Right lobe of liver (tissue), 6 donors: ENCODE measurements at places on chromosomes 11 and 22. TPM values are rescaled to one million over a fixed set of nuclear protein-coding genes. Genes with fewer than 3 reads are reported as not detected.
A peak's percentile ranks its signal among the peaks of the same experiment; 100 is the strongest.

DNA sequence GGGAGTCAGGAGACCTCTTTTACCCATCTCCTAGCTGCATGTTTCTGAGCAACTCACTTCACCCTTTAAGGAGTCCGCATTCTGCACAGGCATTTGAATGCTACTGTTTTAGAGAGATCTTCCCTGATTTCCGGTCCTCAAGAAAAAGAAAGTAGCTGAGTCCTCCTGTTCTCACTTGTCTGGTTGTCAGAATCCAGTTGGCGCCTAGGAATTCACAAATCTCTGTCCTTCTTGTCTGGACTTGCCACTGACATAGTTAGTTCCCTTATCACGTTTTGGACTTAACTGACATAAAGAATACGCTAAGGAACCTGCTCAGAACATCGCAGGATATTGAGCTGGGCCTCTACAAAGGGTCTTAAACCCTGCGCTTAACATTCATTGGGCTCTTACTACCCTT lies 61.3 kb upstream of the OR5P2 start:
- no peaks in the 10 kb centered on the region for H3K27me3 ChIP-seq
- no peak for DNase-seq
- no peaks in the 10 kb centered on the region for H3K36me3 ChIP-seq
- no peaks in the 10 kb centered on the region for H3K4me1 ChIP-seq
- no peak overlapping the region for H3K4me3 ChIP-seq
- H3K27ac ChIP-seq, result no peak overlapping the region

GRCh38 chr22:35852076-35852475 lies 134.4 kb downstream of the APOL5 start:
- no peak overlapping the region for H3K4me3 ChIP-seq
- peaks cover 10% of the 10 kb centered on the region for H3K4me1 ChIP-seq
- DNase-seq, result no peak
- H3K27ac ChIP-seq, result no peak overlapping the region
- no peaks in the 10 kb centered on the region for H3K36me3 ChIP-seq
- no peaks in the 10 kb centered on the region for H3K27me3 ChIP-seq

DNA sequence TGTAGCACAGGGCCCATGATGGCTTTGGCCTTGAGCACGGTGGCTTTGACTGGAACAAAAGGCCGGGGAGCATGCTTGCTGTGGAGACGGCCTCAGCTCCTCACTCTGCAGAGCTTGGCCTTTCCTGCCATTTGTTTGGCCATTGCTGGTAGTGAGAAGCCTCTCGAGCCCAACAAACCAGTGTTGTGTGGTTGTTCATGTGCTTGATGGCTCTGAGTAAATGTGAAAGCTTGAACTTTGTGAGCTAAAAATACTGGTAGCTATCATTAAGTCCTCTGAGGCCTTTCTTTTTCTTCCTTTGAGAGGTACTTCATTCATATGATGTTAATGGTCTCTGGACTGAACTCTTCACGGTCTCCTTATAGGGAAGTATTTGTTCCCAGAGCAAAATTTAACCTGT lies 39.6 kb downstream of the NAT10 start:
- H3K27me3 ChIP-seq, result no peaks in the 10 kb centered on the region
- H3K27ac ChIP-seq, result no peak overlapping the region
- H3K4me3 ChIP-seq, result no peak overlapping the region
- no peaks in the 10 kb centered on the region for H3K4me1 ChIP-seq

The DDIAS gene
- total RNA-seq, result 3.1 TPM

DNA sequence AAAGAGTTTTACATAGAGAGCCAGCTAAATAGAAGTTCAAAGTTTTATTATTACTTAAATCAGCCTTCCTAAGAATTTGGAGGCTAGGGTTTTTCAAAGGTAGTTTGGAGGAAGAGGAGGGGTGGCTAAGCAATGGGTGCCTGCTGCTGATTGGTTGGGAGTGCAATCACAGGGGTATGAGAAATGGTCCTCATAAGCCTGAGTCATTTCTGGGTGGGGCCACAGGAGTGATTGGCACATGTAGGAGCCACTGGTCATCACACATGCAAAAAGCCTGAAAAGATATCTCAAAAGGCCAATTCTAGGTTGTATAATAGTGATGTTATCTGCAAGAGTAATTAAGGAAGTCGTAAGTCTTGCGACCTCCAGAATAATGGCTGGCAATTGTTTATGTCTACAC lies 12.9 kb downstream of the OR51L1 start:
- no peak for DNase-seq
- no peaks in the 10 kb centered on the region for H3K27me3 ChIP-seq
- no peaks in the 10 kb centered on the region for H3K36me3 ChIP-seq
- no peaks in the 10 kb centered on the region for H3K4me1 ChIP-seq
- no peak overlapping the region for H3K4me3 ChIP-seq
- H3K27ac ChIP-seq, result no peak overlapping the region

- no peaks in the 10 kb centered on the region for H3K27me3 ChIP-seq
- H3K4me1 ChIP-seq, result no peaks in the 10 kb centered on the region
- H3K27ac ChIP-seq, result no peak overlapping the region
- DNase-seq, result no peak
These were observed 40.2 kb downstream of the ZNF195 start for GRCh38 chr11:3338569-3339339.

- no peaks in the 10 kb centered on the region for H3K36me3 ChIP-seq
- DNase-seq, result no peak
- H3K27ac ChIP-seq, result no peak overlapping the region
- H3K27me3 ChIP-seq, result no peaks in the 10 kb centered on the region
- no peaks in the 10 kb centered on the region for H3K4me1 ChIP-seq
These were observed 55.5 kb downstream of the SIK3 start for GRCh38 chr11:117042689-117043088.

GRCh38 chr22:17827466-17827865 lies 53.2 kb upstream of the BID start:
- no peak overlapping the region for H3K27ac ChIP-seq
- H3K27me3 ChIP-seq, result no peaks in the 10 kb centered on the region
- H3K4me1 ChIP-seq, result peaks cover 21% of the 10 kb centered on the region
- H3K36me3 ChIP-seq, result no peaks in the 10 kb centered on the region
- no peak for DNase-seq

DNA sequence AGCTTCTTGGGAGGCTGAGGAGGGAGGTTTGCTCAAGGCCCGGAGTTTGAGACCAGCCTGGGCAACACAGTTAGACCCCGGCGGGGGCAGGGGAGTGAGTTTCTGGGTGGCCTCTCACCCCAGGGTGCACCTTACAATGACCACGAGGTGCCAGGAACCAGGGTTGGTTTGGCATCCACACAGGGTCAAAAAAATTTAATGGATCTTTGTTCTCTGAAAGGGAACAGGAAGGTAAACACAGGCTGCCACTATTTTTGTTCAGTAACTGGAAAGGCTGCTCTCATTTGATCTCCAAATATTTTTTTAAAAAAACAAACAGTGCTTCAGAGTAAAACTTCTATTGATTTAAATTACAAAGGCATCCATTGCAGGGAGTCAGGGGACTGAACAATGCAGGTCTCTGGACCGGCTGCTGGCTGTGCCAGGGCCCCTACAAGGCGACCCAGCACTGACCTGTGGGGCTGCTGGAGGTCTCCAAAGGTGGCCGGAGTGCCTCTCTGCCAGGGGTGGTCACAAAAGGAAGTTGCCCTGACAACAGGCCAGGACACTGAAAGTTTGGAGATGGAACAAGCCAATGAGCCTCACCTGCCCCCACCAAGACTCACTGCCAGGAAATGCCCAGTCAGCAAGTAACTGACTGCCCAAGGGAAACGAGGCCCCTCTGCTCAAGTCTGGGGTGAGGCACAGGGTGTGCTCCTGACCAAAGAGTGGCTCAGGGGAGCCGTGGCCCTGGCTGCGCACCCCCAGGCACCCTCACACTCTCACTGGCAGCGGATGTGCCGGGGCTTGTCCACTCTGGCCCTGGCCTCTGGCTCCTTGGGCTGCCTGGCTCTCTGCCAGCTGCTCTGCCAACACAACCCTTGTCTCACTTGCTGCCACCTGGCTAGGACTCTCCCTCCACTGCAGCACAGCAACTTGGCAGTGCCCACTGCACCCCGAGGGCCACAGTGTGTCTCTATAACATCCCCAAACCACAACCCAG lies 51.8 kb downstream of the ARFGAP3 start:
- no peaks in the 10 kb centered on the region for H3K36me3 ChIP-seq
- peaks cover 33% of the 10 kb centered on the region for H3K4me1 ChIP-seq
- H3K4me3 ChIP-seq, result no peak overlapping the region
- peak; percentile 89 for DNase-seq
- peak overlapping the region; percentile 64 for H3K27ac ChIP-seq
- no peaks in the 10 kb centered on the region for H3K27me3 ChIP-seq
